Spleen (tissue), 13 donors: ENCODE measurements at places on chromosomes 11 and 22. TPM values are rescaled to one million over a fixed set of nuclear protein-coding genes. Genes with fewer than 3 reads are reported as not detected.

The VPREB1 gene
- 0.22 TPM for polyA plus RNA-seq

The RCOR2 gene
- polyA plus RNA-seq: 0.18 TPM

The POU2AF2 gene
- polyA plus RNA-seq: not detected

The C11orf42 gene
- polyA plus RNA-seq: not detected

The CRYBB1 gene
- 0.98 TPM for polyA plus RNA-seq

The C11orf86 gene
- polyA plus RNA-seq: not detected

The RAB6A gene
- 25.7 TPM for polyA plus RNA-seq

The C22orf31 gene
- not detected for polyA plus RNA-seq

The MPEG1 gene
- polyA plus RNA-seq: 61.4 TPM

The OR2D2 gene
- not detected for polyA plus RNA-seq

The MRPL23 gene
- polyA plus RNA-seq: 122 TPM

The MS4A15 gene
- polyA plus RNA-seq: not detected

The TEAD1 gene
- polyA plus RNA-seq: 1.1 TPM
